Thyroid gland (tissue), 4 donors: ENCODE measurements at places on chromosomes 4 and X.
A peak's percentile ranks its signal among the peaks of the same experiment; 100 is the strongest.

GRCh38 chrX:22135994-22136684, 104.0 kb downstream of the PHEX start:
- peak; percentile 9 for DNase-seq

GRCh38 chr4:93355411-93355810, 473.1 kb upstream of the ATOH1 start:
- DNase-seq, result no peak

DNA sequence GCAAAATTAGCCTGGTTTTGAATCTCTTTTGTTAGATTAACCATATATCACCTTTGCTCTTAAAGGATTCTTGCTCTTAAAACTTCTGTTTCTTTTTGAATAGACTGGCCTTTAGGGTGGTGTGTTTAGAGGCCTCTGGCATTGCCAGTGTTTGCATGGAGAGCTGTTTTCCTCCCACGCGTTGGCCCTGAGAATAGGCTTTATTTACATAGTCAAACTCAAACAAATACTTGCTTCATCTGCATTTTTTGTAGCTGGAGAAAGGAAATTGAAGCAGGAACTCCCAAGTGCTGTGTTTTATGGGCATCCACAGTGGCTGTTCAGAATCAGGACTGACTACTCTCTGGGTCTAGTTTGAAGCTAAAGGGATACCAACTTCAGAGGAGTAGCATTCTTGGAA, 2.7 kb downstream of the SHROOM2 start:
- DNase-seq, result peak; percentile 49

DNA sequence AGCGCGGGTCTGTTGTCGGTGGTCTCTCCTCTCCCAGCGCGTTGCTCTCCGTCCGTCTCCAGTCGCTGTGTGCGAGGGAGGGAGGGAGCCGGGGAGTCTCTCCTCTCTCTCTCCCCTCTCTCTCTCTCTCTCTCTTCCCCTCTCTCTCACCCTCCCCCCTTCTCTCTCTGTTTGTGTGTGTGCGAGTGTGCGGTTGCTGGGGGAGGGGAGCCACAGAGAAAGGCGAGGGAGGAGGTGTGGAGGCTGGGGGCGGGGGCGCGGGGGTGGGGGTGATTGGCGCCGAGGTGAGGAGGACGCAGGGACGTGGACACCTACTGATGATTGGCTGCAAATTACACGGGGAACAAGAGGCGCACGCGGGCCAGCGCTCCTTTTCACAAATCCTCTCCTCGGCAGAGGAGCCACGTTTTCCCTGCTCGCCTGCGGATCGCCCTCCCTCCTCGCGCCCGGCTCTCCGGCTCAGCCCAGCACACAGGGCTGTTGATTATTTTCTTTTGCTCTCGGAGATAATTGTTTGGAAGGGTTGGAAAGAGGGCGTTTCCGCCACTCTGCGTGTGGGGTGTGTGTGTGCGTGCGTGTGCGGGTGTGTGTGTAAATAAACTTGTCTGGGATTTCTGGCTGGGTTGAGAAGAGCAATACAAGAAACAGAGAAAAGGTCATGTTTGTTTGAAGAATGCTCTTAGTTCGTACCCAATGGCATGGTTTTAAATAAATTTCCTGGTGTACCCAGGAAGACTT, at the start of gene CXXC4:
Gene CXXC4 (minus strand): TSS at position 73 of the 738 bp plus-strand sequence. CDS start 3,092 bp downstream, outside the sequence.
- DNase-seq, result peak; percentile 84

GRCh38 chr4:73870260-73870659, 1.1 kb downstream of the CXCL1 start:
- DNase-seq, result no peak

DNA sequence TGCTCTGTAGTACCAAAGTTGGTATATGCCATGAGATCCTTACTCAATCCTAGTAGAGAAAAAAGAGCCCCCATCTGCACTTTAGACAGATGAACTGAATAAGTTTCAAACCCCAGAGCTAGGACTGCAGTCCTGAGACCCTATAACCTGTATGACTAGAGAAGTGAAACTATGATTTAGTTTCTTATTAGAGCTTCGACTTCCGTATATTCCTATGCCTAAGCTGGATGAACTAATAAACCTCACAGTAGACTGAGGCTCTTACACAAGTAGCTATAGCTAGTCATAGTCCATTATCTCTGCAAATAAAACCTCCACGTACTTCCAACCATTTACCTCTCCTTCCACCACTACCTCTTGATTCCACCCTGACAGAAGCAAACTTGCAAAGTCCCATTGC, 6.3 kb upstream of the OTUD4 start:
- DNase-seq, result no peak

GRCh38 chrX:55240788-55241340, 20.7 kb downstream of the PAGE5 start:
- DNase-seq, result no peak

DNA sequence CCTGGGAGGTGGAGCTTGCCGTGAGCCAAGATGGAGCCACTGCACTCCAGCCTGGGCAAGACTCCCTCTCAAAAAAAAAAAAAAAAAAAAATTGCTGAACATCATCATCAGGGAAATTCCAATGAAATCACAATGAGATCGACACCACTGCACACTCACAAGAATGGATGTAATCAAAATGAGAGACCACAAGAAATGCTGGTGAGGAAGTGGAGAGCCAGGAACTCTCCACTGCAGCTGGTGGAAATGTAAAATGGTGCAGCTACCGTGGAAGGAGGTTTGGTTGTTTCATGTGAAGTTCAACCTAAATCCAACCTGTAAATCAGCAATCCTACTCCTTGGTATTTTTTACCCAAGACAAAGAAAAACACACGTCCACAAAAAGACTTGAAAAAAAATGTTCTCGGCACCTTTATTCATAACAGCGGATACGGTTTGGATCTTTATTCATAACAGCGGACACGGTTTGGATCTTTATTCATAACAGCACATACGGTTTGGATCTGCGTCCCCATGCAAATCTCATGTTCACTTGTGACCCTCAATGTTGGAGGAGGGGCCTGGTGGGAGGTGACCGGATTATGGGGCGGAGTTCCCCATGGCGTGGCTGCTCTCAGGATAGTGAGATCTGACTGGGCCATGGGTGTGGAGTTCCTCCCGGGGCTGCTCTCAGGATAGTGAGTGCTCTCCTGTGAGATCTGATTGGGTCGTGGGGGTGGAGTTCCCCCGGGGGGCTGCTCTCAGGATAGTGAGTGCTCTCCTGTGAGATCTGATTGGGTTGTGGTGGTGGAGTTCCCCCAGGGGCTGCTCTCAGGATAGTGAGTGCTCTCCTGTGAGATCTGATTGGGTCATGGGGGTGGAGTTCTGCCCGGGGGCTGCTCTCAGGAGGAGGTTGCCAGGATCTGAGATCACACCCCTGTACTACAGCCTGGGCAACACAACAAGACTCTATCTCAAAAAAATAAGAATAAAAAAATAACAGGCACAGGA, 7.7 kb downstream of the GAK start:
- no peak for DNase-seq

GRCh38 chr4:132108784-132109183, 1040.3 kb upstream of the PCDH10 start:
- DNase-seq, result no peak

- DNase-seq, result no peak
Measured at GRCh38 chr4:152190907-152191306, 345.0 kb downstream of the FBXW7 start.

DNA sequence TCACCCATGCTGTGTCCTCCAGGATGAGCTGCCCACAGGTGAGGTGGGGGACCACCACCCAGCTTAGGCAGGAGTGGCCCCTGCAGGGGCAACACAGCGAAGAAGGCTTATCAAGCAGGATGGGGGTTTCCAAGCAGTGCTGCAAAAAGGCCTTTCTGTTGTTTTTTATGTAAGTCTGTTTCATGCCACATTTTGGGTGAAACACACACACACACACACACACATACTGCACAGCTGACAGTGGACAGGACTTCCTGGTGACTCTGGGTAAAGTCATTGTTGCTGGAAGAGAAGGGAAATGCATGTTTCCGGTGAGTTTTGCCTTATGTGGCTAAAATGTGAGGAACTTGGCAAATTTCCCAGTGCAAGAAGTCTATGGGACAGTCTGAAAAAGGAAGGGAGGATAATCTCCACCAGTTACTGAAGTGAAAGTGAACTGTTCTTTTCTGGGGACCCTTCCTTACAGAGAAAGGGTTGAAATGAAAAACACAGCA, 119.2 kb downstream of the IRF2 start:
- DNase-seq, result no peak

- DNase-seq, result no peak
Measured at GRCh38 chr4:147057611-147058190, 112.0 kb upstream of the TTC29 start.

GRCh38 chr4:150389896-150390530, 191.9 kb upstream of the MAB21L2 start:
- no peak for DNase-seq

DNA sequence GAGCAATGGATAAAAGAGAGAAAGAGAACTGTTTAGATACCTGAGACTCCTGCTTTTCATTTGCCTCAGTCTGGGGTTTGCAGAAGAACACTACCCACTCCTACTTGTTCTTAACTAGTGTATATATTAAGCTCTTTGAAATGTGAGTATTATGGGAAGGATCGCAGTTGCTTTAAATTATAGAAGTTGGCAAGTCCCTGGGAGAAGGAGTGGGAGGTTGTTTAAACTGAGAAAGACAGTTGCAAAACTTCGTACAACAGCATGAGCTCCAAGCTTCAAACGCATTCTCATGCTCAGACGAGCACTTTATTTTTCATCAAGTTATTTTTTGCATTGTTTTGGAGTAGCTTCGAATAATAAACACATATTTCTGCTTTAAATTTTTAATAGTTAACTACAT, 88.1 kb upstream of the C1QTNF7 start:
- DNase-seq, result no peak

DNA sequence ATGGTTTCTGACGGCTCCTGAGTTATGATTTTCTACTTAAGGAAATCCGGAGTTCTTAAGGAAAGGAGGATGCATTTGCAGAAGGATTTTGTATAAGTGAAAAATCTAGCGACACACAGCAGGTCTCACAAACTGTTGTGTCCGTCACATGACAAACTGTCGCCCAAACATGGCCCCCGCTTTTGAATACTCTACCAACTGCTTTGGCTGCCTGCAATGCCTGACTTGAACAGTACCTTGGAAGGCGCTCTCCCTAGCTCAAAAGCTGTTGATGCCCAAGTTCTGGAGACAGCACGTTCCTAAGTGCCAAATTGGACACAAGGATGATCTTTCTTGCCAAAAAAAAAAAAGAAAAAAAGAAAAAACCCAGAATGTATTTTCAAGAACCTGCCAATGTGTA, 103.2 kb downstream of the ENPP6 start:
- DNase-seq, result no peak
